ENCODE measurements at places on chromosomes 11 and 22.
A peak's percentile ranks its signal among the peaks of the same experiment; 100 is the strongest.

GRCh38 chr11:108726077-108726800 is 61.4 kb downstream of the DDX10 start:
- no peak overlapping the region for H3K4me3 ChIP-seq
- no peak for DNase-seq
- H3K36me3 ChIP-seq: peaks cover 31% of the 10 kb centered on the region
- no peaks in the 10 kb centered on the region for H3K27me3 ChIP-seq
- no peaks in the 10 kb centered on the region for H3K4me1 ChIP-seq

GRCh38 chr22:17922925-17923903 is 101.1 kb downstream of the MICAL3 start:
- H3K4me3 ChIP-seq: no peak overlapping the region
- no peaks in the 10 kb centered on the region for H3K36me3 ChIP-seq
- peaks cover 15% of the 10 kb centered on the region for H3K4me1 ChIP-seq
- peak overlapping the region; percentile 15 for H3K27ac ChIP-seq

DNA sequence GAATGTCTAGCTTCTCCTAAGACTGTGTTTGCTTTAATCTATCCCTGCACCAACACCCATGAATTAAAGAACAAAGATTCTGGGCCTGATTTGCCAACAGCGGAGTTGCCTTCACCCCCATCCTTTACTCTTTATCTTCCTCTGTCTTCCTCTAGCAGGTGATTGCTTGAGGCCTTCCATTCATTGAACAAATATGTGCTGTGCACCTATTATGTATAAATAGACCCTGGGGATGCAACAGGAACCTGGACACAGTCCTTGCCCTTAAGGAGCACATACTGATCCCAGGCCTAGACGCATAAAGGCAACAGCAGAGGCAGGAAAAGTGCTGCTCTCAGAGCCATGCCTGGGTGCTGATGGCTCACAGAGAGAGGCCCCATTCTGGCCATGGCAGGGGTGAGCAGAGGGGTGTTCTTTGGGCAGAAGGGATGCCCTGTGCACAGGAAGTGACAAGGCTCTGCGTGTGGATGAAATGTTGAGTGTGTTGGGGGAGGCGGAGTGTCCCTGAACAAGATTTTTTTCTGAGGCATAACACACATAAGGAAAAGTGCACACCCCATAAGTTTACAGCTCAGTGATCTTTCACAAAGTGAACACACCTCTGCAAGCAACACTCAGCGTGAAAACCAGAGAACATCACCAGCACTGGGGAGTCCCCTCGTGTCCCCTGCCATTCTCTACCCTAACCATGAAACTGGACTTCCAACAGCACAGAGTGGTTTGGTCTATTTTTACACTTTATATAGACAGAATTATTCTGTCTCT is 145.9 kb downstream of the GRIK4 start:
- no peak overlapping the region for H3K4me3 ChIP-seq
- no peaks in the 10 kb centered on the region for H3K4me1 ChIP-seq
- no peaks in the 10 kb centered on the region for H3K27me3 ChIP-seq
- no peak overlapping the region for H3K27ac ChIP-seq
- H3K36me3 ChIP-seq: no peaks in the 10 kb centered on the region

DNA sequence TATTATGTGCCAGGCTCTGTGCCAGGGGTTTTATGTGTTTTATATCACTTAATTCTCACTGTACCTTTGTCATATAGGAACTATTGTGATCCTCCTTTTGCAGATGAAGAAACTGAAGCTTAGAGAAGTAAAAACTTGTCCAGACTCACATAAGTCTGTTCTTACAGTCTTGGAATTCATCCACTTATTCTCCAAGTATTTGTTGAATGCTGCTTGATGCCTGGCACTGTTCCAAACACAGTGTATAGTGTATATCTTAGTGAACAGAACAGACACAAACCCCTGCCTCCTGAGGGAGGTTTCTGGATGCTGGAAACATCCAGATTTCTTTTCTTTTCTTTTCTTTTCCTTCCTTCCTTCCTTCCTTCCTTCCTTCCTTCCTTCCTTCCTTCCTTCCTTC is 29.0 kb upstream of the FGF3 start:
- H3K27me3 ChIP-seq: no peaks in the 10 kb centered on the region
- DNase-seq: peak; percentile 54
- no peak overlapping the region for H3K27ac ChIP-seq

DNA sequence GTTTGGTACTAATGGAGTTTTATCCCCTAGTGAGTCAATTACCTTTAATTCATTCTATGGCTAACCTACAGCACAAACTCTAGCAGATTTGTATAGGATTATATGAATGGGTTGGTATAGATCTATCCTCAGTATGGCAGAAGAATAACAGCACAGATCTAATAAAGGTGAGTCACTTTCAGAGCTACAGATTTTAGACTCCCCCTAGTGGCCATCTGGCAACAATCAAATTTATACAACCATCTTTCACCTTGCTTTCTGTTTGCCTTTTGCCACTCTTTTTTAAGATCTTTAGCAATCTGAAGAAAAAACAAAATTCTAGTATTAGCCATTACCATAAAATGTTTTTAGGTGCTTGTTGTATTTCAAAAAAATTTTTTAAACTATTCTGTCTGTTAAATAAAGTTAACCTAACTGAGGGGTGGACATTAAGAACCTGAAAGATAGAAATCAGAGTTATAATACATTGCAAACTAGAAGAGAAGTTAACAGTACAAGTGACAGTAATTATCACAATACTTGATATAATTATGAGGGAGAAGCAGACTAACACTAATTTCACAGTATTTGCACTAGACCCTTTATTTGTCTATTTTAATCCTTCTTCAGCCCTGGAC is 25.8 kb downstream of the DDIAS start:
- H3K4me1 ChIP-seq: no peaks in the 10 kb centered on the region
- no peak overlapping the region for H3K4me3 ChIP-seq
- H3K36me3 ChIP-seq: no peaks in the 10 kb centered on the region
- DNase-seq: peak; percentile 35
- no peaks in the 10 kb centered on the region for H3K27me3 ChIP-seq

DNA sequence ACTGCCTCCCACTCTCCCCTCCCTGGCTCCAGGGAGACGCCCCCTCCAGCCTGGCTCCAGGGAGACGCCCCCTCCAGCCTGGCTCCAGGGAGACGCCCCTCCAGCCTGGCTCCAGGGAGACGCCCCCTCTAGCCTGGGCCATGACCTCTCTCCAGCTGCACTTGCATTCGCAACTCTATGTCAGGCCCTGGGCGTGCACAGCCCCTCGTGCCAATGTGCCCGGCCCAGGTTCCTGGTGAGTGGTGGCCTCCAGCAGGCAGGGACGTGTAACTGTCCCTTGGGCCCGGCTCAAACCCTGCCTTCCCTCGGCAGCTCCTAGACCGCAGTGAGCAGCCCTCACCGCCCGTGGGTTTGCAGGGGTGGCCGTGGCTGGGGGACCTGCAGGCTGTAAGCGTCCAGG is 6.9 kb downstream of the MUC6 start:
- H3K36me3 ChIP-seq: no peaks in the 10 kb centered on the region
- peaks cover 34% of the 10 kb centered on the region for H3K27me3 ChIP-seq
- H3K4me1 ChIP-seq: no peaks in the 10 kb centered on the region
- H3K27ac ChIP-seq: no peak overlapping the region

DNA sequence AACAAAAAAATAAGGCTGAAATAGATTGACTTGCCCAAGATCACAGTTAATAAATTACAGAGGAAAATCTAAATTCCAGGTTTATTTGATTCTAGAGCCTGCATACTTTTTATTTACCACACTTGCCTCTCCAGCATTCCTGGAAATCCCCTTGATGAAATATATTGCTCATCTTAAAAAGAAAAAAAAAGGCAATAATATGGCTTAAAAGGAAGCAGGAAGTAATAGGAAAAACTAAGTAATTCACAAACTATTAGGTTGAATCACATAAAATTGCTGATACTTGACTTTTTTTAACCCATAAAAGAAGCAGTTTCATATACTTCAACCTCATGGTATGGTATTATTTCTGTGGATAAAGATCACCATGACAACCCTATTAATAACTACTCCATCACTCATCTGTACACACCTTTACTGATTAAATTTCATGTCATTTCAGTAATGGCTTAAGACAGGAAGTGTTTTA is 52.9 kb downstream of the COPB1 start:
- H3K27me3 ChIP-seq: no peaks in the 10 kb centered on the region
- no peaks in the 10 kb centered on the region for H3K4me1 ChIP-seq
- H3K27ac ChIP-seq: no peak overlapping the region
- no peak overlapping the region for H3K4me3 ChIP-seq
- no peaks in the 10 kb centered on the region for H3K36me3 ChIP-seq
- DNase-seq: no peak

DNA sequence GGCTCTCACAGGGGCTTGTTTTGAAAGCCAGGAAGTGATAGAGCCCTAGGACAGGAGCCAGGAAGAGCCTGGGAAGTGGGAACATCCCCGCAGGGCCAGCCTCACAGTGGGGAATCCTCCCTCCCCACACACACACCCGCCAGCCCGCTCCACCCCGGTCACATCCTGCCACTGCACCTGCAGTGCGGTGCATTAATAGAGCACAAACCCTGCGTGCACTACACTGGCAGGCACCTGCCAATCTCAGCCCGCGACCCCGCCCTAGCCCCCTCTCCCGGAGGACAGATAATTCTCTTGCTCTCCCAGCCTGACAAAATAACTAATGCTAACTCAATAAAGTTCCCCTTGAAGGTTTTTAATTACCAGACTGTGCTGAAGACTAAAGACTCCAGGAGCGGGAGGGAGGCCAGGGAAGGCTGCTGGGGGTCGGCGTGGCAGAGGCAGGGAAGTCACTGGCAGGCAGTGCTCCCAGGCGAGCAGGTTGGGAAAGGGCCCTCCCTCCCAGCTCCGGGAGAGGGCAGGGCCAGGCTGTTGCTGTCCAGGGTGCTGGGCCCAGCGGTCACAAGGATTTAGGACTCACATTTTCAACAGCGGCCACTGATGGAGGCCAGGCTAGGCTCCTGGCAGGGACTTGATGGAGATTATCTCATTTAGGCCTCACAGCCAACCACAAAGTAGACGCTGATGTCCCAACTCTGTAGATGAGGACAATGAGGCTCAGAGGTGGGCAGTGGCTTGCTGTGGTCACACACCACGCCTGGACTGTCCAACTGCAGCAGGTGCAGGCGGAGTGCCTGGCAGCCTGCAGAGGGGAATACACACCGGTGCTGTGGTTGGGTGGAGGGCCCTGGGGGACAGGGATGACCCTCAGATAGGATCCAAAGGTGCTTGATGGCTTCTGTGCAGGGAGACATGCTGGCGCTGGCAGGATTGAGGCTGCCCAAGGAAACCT is 23.9 kb upstream of the TCF20 start:
- H3K4me3 ChIP-seq: no peak overlapping the region
- DNase-seq: peak; percentile 52

GRCh38 chr11:131506348-131506747 is 135.9 kb downstream of the NTM start:
- H3K27ac ChIP-seq: no peak overlapping the region
- no peak overlapping the region for H3K4me3 ChIP-seq
- DNase-seq: no peak

GRCh38 chr11:47213950-47214565 is 716 bp upstream of the DDB2 start:
- H3K27ac ChIP-seq: peak overlapping the region; percentile 91
- peak overlapping the region; percentile 47 for H3K4me3 ChIP-seq
- H3K4me1 ChIP-seq: peaks cover 38% of the 10 kb centered on the region
- H3K27me3 ChIP-seq: no peaks in the 10 kb centered on the region
- peak; percentile 69 for DNase-seq

GRCh38 chr11:68990995-68991780 is 10.4 kb upstream of the MRGPRD start:
- H3K4me3 ChIP-seq: no peak overlapping the region
- no peaks in the 10 kb centered on the region for H3K36me3 ChIP-seq
- peaks cover 54% of the 10 kb centered on the region for H3K27me3 ChIP-seq
- no peak overlapping the region for H3K27ac ChIP-seq

DNA sequence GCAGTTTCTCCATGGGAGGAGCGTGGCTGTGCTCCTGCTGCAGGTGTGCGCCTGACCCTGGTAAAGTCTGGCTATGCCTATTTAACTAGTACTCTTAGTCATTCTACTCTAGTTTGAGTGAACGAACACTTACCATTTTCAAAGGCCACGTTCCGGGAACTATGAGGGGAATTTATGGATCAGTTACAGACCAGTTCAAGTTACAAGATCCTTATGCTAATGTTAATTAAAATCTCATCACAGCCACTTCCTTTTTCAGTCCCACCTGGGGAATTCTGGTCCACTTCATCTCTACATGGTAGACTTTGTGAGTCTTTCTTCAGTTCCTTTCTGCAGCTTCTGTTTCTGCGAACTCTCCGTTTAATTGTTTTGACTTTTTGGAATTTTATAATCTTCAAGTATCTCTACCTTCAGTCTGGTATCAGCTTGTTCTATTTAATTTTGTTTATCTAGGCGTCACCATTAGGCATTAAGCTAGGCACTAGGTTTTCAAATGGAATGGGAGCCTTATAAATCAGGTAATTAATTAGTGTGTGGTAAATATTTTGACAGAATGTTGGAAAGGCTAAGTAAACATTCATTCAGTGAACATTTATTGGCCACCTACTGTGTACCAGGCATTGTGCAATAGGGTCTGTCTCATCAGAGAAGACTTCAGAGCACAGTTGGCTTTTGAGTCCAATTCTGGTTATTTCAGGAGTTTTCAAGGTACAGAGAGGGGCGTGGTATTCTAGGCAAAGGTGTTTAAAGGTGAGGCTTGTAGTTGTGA is 78.9 kb downstream of the GRK3 start:
- DNase-seq: no peak
- H3K27ac ChIP-seq: no peak overlapping the region
- no peaks in the 10 kb centered on the region for H3K27me3 ChIP-seq
- H3K4me1 ChIP-seq: peaks cover 5% of the 10 kb centered on the region
- H3K4me3 ChIP-seq: no peak overlapping the region
- H3K36me3 ChIP-seq: no peaks in the 10 kb centered on the region

GRCh38 chr11:19738124-19738523 is 25.5 kb downstream of the NAV2 start:
- H3K4me3 ChIP-seq: no peak overlapping the region
- DNase-seq: no peak
- H3K27me3 ChIP-seq: no peaks in the 10 kb centered on the region

DNA sequence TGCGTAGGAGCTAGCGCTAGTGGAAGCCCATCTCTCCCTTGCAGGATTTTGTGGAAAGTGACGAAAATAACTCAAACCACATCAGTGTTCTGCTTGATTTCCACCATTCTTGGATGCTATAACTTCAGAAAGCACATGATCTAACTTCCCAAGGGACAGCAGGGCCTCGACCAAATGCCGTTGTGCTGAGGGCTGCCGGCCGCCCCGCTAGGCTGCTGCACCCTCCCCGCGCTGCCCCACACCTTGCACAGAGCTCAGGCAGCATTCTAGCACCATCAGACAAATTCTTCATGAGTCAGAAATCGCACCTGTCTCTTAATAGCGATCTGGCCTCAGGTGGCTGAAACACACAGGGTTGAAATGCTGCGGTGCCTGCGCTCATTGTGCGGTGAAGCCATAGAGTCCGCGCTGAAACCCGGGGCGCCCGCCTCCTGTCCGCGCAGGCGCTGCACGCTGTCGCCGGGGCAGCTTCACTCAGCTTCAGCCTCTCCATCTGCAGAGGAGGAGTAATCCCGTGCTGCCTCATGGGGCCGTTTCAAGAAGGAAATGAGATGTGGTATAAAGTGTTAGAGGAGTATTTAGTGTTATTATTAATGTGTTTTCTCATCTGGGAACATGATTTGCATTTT is 59.2 kb upstream of the B3GAT1 start:
- no peak for DNase-seq
- no peak overlapping the region for H3K4me3 ChIP-seq
- no peak overlapping the region for H3K27ac ChIP-seq
- no peaks in the 10 kb centered on the region for H3K36me3 ChIP-seq
